Fibroblast of skin of scalp (primary cell): ENCODE measurements at places on chromosomes 1 and 21.

DNA sequence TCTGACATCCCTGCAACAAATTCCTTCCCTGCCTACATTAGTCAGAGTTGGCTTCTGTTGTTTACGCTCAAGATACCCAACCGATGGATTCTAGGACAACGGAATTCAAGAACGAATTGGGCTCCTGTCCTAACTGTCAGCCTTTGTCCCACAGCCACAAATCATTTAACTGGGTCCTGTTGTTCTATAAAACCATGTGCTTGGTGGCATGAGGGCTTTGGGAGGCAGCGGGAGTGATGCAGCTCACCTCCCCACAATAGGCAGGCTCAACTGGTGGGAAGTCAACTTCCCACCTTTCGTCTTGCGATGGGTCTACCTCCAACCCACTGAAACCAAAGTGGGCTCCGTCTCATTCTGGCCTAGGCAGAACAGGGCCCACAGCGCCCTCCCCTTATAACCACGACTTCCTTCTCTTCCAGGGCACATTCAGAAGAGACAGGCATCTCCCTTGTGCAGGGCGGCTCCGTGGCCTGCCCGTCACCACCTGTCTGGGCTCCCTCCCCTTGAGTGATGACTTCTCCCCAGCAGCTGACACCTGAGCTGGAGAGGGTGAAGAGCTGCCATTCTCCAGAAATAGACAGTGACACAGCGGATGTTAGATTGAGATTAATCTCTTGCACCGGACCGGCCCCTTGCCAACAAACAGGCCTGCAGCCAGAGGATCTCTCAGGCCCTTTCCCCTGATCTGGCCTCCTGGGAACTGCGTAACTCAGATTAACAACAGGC is 26.5 kb downstream of the LRRC38 start:
- DNase-seq, result no peak

DNA sequence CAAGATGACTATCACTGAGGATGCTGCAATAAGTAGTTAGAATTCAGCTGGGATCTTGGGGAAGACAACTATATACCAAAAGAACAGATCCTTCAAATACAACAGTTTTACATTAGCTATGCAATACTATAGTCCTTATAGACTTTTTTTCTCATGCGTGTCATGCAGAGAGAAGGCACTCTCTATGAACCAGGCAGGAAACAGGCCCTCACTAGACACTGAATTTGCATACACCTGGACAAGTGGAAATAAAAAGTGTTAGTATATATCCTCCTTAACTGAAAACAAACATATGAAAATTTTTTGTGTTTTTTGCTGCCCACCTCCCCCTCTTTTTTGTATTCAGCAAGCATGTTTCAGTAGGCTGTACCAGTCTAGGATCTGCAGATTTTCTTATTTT is 29.9 kb downstream of the TMCO1 start:
- DNase-seq, result no peak

GRCh38 chr1:199172171-199173124 is 533.6 kb downstream of the PTPRC start:
- DNase-seq, result no peak

DNA sequence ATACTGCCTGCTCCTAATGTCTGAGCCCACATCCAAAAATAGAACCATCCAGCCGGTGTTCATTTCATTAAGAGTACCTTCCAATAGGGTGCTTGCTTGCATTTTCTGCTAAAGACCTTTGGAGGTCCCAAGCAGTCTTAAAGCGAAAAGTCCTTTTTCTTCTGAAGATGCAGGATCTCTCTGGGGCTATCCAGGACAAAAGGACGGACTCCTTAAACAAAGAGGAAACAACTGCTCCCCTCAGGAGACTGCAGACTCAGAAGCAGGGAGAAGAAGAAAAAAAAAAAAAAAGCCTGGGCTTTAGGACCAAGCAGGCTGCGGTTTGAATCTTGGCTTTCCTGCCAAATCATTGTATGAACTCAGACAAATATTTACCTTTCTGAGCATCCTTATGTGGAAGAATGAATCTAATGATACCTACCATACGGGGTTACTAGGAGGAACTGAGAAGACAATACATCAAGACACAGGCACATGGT is 204.0 kb downstream of the PLPP3 start:
- no peak for DNase-seq

DNA sequence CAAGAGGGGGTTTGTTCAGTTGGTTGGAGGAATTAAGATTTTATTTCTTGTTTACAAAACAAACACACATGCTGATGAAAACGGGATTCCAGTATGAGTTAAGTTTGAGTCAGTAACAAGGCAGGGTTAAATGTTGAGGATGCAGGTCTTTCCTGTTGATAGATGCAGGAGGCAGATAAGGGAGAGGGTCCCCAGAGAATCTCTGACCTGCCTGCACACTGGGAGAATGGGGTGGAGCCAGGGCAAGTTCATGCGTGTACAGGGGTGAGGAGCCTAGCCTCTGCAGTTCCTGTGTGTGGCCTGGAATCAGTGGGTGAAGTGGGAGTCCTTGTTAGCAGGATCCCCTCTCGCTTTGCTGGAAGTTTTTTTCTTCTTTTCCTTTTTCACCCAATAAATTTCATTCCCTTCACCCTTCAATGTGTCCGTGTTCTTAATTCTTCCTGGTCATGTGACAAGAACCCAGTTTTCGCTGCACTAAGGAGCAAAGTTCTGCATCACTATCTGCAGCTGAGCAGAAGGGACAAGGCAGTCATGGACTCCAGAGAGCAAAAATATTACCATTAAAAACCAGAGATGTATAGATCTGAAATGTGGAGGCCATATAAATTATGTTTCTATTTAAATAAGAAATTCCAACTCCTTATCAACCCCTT is 69.9 kb upstream of the MARK1 start:
- DNase-seq, result no peak

GRCh38 chr1:211698161-211699026 is 23.0 kb upstream of the NEK2 start:
- peak; percentile 54 for DNase-seq

- DNase-seq, result no peak
Observed at GRCh38 chr1:42848823-42849537, 2.6 kb downstream of the ZNF691 start.

GRCh38 chr1:61322769-61323168 is 240.4 kb downstream of the NFIA start:
- no peak for DNase-seq

GRCh38 chr1:193270996-193271395 is 84.6 kb upstream of the B3GALT2 start:
- DNase-seq, result peak; percentile 93

- DNase-seq, result peak; percentile 10
Observed at GRCh38 chr1:75796376-75797272, at the start of gene MSH4. Gene MSH4, plus strand, starts transcription at chr1:75796882. Its CDS starts 104 bp downstream, at chr1:75796986.

- no peak for DNase-seq
Observed at GRCh38 chr1:52834798-52835197, 7.8 kb upstream of the ZYG11A start.

- DNase-seq, result no peak
Observed at GRCh38 chr1:20469406-20470076, 16.5 kb downstream of the CAMK2N1 start.

GRCh38 chr1:33183306-33183705 is 1.5 kb upstream of the TRIM62 start:
- DNase-seq, result no peak

DNA sequence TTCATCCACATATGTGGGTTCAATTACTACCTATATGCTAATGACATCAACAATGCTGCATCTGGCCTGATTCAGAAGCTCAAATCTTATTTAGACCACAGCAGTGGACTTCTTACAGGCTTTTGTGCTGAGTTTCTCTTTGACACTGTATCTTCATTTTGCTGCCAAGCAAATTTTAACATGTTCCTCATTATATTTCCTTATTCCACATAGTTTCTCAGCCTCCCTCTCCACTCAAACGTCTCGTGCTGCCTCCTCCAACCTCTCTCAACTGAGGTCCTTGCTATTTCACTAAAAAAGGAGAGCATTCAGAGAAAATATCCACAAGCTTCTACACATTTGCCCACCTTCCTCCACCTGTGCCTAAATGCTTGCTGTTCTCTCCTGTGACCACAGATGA is 6.5 kb downstream of the TDRKH start:
- DNase-seq, result no peak

DNA sequence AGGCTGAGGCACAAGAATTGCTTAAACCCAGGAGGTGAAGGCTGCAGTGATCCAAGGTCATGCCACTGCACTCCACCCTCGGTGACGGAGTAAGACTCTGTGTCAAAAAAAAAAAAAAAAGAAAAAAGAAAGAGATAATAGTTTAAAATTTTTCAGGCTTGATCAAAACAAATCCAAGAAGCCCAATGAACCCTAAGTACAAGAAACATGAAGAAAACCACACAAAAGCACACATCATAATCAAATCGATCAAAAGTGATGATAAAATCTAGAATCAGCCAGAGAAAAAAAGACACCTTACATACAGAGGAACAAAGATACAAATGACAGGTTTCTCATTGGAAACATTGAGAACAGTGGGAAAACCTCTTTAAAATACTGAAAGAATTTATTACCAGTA is 31.5 kb downstream of the LDLRAD1 start:
- DNase-seq, result no peak

DNA sequence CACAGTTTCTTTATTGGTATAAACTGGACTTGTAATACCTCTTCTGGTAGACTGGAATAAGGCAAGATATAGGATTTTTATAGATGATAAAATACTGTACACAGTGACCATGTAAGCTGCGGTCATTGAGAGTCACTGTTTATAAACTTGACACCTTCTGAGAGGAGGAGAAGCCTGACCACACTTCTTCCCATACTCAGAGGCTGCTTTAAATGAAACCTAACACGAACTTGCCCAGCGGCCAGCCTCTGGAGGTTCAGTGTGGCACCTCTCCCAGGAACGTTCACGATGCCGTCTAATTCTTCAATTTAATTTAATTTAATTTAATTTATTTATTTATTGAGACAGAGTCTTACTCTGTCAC is 22.5 kb downstream of the MTARC1 start:
- no peak for DNase-seq

DNA sequence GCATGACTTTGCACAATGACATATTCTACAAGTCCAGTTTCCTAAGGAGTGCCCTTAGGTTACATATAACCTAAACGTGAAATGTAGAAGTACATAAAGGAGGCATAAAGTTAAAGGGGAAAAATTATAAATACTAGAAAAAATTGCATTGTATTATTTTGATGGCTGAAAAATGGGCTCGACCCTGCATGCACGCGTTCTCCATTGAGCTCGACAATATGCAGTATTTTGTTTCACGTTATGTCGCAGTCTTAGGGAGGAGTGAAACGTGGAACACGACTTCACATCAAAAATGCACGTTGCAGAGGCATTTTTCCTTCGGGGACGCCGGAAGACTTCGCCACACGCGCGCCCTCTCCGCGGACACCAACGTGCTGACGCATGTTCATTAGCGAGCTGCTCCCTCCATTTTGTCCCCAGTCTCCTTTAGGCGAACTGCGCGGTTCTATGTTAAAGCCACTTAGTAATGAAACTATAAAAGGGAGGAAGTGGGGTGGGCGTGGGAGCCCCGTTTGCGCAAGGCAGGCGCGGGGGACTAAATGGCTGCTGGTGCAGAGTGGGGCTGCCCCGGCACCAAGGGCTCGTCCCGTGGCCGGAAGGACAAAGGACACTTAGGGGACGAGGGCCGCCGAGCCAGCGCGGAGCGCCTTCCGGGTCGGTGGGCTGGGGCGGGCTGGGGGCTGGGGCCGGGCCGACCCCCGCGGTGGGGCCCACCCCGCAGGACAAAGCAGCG is 749 bp upstream of the COX20 start:
- DNase-seq, result peak; percentile 95

DNA sequence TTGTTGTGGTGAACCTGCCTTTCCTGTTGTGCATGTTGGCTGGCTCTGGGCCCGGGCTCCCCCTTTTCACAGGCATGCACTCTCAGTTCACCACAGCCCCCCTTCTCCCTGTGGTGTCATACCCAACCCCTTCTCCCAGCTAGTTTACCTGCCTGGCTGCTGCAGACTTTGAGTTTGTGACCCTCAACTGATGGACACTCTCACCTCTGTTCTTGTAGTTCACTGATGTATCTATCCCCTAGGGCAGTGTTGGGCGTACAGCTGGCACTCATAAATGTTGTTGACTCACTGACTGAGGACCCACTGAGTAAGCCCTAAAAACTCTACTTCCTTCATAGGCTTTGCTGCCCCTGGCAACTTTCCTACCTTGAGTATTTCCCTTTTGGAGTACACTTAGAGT is 54.9 kb downstream of the WDR64 start:
- peak; percentile 53 for DNase-seq

- peak; percentile 18 for DNase-seq
Observed at GRCh38 chr21:21713651-21714180, 715.5 kb downstream of the NCAM2 start.

GRCh38 chr1:6273380-6273891 is 12.5 kb upstream of the GPR153 start:
- peak; percentile 66 for DNase-seq

DNA sequence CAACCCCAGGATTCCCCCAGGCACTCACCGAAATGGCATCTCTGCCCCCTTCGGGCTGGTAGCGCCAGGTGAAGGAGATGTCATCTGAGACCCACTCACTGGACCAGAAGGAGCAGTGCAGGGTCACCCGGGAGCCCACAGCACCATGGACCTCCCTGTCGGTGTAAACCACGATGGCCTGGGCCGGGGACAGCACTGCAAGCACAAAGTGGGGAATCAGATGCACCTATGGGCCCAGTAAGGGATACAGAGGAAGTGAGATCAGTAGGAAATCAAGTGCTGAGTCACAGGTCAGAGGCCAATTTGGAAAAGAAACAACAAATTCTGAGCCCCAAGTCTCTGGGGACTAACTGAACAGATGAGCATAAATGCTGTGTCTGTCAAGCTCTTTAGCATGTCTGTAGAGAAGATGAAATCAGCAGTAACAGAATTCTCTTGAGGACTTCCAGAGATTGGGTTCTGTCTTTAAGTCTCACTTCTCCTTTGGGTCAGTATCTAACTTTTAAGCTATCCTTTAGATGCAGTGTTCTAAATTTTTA is 2.5 kb downstream of the MPZ start:
- peak; percentile 62 for DNase-seq

DNA sequence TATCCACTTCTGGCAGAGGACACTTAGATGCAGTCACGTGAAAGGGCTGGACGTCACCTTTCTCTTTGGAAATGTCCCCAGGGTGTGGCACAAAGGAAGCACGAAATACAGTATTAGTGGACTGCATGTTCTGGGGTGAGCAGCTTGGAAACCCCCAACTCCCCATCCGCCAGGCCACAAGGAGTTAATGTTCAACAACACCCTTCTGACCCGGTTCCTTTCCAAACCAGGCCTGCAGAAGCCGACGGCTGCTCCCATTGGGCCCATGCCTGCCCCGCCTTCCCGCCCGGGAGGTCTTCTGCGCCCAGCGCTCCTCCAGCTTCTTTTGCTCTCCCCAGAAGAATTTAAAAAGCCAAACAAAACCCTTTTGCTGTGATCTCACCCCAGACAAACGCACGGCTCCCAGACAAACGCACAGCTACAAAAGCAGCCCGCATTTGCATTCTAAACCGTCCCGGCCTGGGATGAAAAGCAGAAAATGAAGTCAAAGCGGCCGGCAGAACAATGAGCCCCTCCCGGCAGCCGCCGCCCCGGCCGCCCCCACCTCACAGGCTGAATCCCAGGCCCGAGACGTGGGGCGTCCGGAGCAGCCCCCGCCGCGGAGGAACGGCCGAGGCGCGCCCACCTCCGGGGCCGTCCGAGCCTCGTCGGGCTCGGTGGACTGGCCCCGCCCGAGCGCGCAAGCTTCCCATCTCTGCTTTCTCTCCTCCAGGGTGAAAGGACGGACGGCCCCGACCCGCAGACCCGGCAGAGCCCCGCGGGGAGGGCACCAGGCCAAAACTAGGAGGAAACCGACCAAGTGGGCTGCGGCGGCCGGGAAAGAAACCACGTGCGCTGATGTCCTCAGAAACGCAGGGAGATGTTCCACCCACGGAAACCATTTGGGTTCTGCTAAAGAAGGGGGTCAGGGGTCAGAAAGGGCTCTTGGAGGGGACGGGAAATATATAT is 101.9 kb downstream of the PLPP3 start:
- DNase-seq, result peak; percentile 73
